Skeletal muscle cell (primary cell): ENCODE measurements at places on chromosomes 5 and 9.

GRCh38 chr9:36036253-36036779, 397 bp upstream of the RECK start:
- no peak for DNase-seq

GRCh38 chr5:128254789-128255188, 171.2 kb downstream of the SLC12A2 start:
- no peak for DNase-seq

GRCh38 chr9:133714606-133715294, 23.4 kb downstream of the SARDH start:
- peak; percentile 81 for DNase-seq

DNA sequence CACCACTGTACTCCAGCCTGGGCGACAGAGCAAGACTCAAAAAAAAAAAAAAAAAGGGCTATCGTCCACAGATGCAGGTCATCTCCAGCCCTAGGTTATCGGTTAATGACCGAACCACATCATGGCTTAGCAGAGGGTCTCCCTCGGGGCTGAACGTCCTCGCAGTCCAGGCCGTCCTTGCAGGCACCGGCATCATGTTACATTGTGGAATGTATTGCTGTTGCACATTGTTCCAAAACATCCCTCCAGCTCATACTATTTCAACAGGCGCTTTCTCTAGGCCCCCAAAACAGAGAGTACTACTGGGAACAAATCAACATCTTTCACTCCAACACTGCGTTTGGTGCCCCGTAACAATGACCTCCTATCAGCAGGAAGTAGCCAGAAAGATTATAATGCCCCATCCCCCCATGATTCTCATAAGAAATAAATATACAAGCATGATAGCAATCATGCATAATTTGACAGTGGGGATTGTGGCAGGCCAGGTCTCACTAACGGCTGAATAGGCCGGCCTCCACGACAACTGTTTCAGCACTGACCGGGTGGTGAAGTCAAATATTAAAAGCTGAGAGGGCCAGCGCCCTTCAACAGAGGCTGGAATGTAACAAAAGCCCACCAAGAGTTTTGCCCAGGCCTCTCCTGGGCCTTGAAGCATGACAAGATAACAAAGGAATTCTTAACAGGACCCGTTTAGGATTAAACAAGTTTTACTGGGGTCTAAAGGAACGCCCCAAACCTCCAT, 1.1 kb upstream of the LCN9 start:
- no peak for DNase-seq

DNA sequence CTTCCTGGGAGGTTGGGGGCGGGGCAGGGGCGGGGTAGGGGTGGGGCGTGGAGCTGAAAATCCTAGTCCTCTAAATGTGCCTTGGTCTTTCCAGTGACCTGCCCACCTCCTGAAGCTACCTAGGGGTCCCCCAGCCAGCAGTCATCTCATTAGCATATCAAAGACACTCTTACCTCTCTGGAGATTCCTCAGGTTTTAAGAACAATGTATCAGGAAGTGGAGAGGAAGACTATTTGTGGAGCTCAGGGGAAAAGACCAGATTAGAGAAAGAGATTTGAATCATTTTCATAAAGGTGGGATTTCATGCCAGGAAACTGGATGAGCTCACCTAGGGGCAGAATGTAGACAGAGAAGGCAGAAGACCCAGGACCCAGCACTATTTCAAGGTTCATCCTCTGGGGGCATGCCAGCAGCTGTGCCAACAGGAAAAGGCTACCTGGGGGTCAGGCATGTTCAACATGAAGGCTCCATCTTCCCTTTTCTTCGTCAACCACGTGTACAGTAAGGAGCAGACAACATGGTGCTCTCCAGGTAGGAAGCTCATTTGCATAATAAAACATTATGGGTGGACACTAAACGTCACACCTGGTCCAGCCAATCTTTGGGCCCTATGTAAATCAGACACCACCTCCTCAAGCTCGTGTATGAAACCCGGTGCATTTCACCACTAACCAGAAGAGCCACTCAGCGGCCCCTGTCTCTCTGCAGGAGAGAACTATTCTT, 6.9 kb downstream of the GMCL2 start:
- DNase-seq = no peak

GRCh38 chr5:179296150-179296821, 49.0 kb downstream of the ADAMTS2 start:
- no peak for DNase-seq
